ENCODE measurements at places on chromosomes 3 and 15.

- no peak for DNase-seq
Observed at GRCh38 chr3:170469151-170470062, 50.7 kb downstream of the CLDN11 start.

- DNase-seq, result no peak
Observed at GRCh38 chr3:143571548-143571947, 276.7 kb downstream of the SLC9A9 start.

DNA sequence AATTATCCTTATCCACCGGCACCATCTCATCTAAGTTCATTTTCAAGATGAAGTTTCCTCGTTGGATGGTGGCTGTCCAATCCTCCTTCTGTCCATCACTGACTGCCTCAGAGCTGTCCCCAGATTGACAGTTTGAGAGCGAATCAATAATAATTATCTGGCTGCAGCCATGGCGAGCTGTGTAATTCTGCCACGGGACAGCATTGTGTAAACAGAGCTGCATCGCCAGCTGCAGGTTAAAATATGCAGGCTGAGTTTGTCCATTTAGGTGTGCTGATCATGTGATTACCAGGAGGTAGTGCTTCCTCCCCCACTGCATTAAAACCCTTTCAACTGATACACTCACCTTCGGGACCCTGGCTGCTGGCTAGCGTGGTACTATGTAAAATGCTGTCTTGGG lies 461.9 kb upstream of the ONECUT1 start:
- no peak for DNase-seq

DNA sequence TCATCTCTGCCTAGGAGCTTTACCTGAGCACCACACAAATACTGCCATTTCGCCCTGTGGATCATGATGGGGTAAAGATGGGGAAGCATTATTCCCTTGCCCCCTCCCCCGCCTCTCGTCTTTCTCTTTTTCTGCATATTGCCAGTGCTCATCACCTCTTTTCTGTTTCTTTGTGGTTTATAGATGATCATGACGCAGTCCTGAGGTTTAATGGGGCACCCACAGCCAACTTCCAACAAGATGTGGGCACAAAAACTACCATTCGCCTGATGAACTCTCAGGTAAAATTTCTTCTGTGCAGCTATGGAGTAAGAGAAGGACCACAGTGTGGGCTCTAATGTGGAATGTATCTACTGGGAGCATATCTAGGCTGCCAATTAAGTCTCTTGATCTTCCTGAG lies 88.2 kb downstream of the RPL39L start:
- DNase-seq, result no peak

- peak; percentile 30 for DNase-seq
Observed at GRCh38 chr3:184786280-184786941, 25.6 kb upstream of the VPS8 start.

GRCh38 chr3:100978011-100978659 lies 15.1 kb downstream of the ABI3BP start:
- no peak for DNase-seq

Data from stimulated activated naive CD8-positive, alpha-beta T cell treated with anti-CD3 and anti-CD28 coated beads, Interleukin-15, Interleukin-2, amounts not matched to agents 100 U/mL and 50 U/mL, for 24 hours (primary cell).